Stimulated activated CD8-positive, alpha-beta memory T cell treated with anti-CD3 and anti-CD28 coated beads, Interleukin-12 subunit alpha, Interleukin-12 subunit beta, amount 100 ng/mL, for 1 hour (primary cell): ENCODE measurements at places on chromosomes 2 and 18.

DNA sequence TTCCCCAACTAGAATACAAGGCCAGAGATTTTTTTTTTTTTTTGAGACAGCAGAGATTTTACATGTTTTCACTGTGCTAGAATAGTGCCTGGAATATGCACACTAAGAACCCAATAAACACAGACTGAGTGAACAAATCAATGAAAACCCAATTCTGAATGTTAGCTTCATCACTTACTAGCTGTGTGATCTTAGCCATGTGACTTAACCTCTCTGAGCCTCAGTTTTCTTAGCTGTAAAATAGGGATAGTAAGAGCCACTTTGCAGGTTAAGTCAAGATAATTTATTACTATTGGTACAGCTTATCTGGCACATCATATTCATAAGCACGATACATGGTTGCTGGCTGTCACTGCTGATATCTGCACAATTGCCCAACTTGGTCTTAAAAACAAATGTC is 140.6 kb downstream of the EN1 start:
- no peak for DNase-seq

DNA sequence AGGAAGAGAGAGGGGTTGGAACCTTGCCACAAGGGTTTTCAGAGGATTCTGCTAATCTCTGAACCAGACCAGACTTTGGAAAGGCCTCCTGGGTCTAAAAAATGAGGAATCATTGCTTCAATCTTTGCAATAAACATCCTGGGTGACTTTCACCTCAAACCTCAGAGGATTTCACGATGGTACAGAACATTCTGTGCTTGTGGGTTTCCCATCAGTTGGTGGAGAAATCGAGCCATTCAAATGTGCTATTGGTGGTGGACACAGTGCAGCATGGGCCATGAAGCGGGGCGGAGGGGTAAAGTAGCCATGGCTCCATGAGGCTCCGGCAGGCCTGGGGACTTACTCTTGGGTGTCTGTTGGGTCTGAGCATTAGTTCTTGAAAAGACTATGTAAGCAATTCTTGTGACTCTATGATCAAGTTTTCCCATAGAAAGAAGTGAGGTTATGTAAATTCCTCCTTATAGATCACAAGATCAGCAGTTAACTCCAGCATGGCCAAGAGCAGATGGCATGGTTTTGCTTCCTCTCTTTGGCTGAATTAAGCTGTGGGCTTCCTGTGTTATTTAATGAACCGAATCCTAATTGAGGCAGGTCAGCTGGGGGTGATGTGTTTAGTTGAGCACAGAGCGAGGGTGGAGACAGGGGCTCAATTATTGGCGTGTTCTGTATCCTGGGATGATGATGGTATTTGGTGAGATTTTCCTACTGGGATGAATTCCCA is 1.9 kb upstream of the IL1R2 start:
- DNase-seq, result no peak

DNA sequence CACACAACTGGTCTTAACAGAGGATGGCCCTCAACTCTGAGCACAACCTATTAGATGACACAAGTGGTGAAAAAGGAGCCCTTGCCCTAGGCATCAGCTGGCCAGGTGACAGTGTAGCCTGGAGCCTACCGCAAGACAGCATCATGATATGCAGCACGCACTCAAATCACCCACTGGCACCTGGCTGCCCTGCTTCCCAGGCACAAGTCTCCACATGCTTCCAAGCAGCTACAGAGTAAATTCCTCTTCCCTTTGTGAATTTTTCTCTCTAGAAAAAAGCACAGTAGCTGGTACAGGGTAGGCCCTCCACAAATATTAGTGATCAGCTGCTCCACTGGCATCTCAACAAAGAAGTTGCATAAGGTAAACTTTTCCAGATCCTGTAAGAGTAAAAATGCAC is 6.0 kb downstream of the FBXO15 start:
- no peak for DNase-seq

- no peak for DNase-seq
Measured at GRCh38 chr2:105100046-105100840, 62.4 kb downstream of the MRPS9 start.

GRCh38 chr2:227876300-227876801 is 4.9 kb downstream of the DAW1 start:
- no peak for DNase-seq
